ENCODE measurements at places on chromosomes 2 and 18.

GRCh38 chr18:79538635-79539034, 141.0 kb upstream of the CTDP1 start:
- no peak for DNase-seq

DNA sequence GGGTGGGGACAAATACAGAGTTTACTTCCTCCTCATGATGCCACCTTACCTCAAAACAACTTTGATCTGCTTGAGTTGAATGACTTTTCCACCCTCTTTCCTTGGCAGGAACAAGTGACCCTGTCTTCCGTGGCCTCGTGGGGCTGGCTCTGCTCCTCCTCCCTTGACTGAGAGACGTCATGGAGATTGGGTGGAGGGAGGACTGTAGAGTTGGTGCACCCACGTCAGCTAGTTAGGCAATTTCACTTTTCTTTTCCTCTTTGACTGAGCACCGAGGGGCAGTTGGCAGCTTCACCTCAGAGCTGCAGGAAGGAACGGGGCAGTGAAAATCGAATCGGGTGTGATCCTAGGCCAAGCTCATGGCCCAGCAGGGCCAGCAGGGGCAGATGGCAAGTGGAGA, at the start of gene SP140:
Gene SP140, plus strand, starts transcription at position 251 of the 400 bp plus-strand sequence. Its CDS starts 109 bp downstream, at position 360.
- DNase-seq, result peak; percentile 31

GRCh38 chr2:8264981-8265380, 416.9 kb upstream of the ID2 start:
- DNase-seq, result no peak

- DNase-seq, result no peak
Observed at GRCh38 chr2:11182951-11183350, 27.7 kb downstream of the SLC66A3 start.

DNA sequence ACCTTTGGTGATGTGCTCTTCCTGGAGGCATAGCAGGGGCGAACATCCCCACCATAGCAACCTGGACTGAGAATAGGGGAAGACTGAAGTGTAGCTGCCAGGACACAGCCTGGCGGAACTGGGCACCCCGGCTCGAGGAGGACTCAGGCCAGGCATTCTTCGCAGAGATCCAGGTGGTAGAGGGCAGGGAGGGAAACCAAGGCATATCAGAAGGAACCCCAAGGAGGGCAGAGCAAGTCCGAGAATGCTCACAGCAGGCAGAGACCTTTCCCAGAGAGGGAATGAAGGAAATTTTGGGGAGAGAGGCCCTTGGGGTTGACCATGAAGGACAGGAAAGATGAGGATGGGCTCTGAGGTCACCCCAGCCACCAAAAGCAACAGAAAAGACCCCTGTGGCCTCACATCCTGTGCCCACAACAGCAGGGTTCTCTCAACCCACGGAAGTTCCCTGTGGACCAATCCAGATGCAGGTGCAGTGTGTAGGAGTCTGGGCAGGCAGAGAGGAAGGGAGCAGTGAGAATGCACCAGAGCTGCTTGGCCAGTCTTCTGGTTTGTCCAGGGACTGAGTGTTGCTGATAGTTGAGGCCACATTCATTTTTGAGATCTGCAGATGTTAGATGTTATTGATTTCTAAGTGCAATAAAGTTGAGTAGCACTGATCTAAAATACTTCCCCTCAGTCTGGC, 136.9 kb downstream of the PXDN start:
- no peak for DNase-seq

DNA sequence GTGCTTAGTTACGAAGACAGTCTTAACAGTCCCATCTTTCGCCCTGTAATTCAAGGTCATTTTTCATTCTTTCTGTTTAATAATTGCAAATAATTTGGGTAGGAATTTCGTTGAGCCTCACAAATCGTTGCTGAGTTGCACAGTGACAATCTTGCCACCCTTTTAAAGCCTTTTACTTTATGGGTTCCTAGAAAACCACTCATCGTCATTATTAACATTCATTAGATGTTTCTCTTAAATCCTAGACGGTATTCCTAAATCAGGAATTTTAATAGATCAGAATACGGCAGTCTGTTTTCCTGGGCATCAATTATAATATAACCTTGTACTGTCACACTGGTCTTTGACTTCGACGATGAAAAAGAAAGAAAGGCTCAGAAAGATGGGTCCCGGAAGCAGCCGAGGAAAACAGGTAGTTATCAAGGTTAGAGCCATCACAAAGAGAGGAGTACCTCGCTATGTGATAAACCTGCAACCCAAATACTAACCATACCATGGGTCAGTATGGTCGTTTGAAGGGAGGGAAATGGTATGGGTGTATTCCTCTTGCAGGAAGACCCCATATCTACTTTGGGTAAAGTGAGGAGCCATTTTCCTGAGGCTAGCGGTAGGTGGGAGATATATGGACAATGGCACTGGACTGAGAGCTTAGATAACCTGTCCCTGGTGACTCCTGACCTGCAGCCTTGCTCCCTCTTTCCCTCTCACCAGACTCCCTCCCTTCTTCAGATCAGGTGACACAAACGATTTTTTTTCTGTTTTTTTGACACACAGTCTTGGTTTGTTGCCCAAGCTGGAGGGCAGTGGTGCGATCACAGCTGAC, 981 bp upstream of the SF3B1 start:
- DNase-seq, result no peak

- DNase-seq, result no peak
Observed at GRCh38 chr2:105321875-105322646, 7.5 kb downstream of the TGFBRAP1 start.

DNA sequence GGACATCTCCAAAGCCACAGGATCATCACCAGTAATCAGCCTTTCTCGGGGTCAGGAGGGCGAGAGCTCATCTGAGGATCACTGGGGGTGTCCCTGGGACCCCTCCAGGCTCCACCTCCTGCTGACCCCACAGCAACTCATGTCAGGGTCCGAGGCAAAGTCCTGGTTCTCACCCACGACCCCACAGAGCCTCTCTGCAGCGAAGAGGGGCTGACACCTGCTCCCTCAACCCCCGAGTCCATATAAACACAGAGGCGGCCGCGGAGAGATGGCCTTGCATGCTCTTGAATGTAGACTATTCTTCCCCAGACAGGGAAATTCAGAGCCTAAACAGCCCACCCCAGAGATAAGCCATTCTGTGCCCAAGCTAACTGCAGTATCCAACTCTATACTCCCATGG, 29.9 kb downstream of the HS6ST1 start:
- peak; percentile 7 for DNase-seq

- DNase-seq, result no peak
Observed at GRCh38 chr18:48122376-48122775, 191.9 kb upstream of the SMAD2 start.

DNA sequence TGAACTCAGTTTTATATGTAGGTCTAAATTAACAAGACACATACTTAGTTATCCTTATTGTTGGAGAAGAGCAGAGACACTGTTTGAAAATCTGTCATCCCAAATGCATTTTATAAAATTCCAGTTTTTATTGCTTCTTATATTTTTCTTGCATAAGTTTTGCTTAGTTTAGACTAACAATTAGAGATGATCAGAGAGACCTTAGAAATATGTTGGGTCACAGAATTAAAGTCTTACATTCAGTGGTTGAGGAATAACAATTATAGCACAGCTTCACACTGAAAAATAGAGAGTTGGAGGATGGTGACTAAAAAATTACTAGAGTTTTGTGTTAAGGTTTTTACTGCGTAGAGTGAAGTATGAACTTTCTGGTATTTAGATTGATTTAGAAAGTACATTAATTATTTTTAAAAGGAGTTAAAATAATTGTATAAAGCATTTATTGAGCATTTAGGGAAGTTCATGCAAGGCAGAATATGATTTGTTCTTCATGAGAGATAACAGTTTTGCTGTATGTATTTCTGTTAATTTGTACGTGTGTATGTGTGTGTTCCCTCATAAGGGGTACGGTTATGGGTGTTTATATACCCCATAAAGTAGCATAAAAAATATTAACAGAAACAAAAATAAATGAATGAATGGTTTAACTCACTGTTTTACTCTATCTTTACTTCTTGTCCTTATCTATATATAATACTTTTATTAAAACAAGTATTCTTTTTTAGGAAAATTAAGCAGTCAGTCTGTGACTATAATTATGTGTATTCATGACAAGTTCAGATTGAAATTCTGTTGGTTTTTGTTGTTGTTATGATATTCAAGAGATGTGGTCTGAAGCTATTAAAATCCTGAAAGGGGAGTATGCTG, 31.2 kb downstream of the DDX1 start:
- no peak for DNase-seq

- no peak for DNase-seq
Observed at GRCh38 chr18:34598120-34598635, 111.9 kb upstream of the DTNA start.

DNA sequence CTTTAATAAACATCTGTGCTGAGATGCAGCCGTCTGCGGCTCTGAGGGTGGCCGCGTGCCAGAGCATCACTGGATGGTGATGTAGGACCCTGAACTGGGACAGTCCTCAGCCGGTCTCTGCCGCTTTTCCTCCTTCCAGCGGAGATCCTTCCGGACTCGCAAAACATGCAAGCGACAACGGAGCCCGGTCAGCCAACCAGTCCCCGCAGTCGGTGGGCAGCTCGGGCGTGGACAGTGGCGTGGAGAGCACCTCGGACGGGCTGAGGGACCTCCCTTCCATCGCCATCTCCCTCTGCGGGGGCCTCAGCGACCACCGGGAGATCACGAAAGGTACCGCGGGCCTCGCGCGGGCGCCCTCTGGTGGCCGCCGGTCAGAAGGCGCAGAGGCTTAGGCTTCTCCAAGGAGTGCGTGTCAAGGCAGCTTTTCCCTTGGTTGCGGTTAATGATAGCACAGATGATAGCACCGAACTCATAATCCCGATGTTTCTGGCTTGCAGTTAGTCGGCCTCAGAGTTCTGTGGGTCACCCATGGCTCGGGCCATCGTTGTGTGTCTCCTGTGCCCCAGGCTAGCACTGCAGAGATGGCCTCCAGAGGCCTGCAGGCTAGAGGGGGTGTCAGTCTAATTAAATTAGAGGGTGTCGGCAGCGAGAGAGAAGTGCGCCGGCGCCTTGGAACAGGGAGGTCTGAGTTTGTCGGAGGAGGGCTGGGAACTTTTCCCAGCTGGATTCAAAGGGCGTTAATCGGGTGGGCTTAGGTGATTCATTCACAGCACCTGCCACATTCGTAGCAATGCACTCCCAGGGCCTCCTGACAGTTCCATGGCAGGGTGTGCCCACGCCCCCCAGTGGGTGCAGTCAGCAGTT, 38.5 kb downstream of the LPIN1 start:
- DNase-seq, result no peak

GRCh38 chr2:239401881-239402233, 1.0 kb upstream of the HDAC4 start:
- no peak for DNase-seq

DNA sequence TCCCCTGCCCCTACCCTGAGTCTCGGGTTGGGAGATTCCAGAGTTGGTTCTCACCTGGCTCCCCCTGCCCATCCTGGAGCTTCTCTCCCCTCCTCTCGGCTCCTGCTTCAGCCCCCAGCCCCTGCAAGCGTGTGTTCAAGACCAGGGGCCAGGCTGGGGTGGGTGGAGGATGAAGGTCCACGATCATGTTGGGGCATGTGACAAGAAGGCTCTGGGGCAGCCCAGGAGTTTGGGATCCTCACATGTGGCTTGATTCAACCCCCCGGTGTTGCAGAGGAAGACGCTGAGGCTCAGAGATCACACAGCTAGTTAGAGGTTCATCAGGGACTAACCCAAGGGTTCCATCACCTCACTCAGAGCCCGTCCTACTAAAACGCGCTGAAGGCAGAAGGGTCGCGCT, 14.2 kb upstream of the TUBB6 start:
- no peak for DNase-seq

DNA sequence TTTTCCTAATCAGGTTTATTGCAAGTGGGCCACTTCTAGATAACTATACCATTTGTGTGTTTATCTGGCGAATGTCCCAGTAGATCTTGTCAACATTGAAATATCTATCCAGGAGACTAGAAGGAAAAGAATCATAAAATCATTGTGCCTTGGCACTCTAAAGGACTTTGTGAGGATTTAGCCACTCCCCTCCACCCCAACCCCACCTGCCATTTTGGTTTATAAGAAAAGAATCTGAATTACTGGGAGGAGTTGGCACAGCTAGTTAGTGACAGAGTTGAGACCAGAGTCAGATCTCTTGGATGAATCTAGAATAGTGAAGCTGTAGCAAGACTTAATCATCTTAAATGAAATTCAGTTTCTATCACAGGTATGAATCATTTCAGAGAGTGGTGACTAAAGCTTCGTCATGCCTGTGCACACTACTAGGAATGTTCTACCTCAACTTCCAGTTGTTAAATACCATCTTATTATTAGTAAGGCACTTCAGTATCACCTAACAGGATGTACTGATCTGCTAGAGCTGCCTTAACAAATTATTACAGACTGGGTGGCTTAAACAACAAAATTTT, 212.7 kb upstream of the SLC14A2 start:
- no peak for DNase-seq

DNA sequence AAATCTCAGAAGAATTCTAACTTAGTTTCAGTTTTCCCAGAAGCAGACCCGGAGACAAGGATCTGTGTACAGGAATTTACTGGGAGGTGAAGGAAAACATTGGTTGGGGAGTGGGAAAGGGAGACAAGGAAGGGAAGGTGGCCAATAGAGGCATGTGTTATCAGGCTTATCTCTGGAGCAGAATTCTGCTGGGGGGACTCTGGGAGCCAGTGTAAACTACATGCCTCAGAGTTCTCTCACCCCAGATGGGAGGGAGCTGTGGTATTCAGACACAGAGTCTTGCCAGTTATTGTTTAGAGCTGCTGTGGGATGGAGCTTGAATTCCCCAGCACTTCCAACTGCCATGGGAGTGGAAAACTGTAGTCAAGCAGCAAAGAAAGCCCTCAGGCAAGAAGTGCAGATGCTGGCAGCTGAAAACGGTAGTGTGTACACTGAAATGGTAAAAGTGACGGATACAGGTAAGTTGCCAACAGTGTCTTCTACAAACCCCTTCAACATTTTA, 19.0 kb downstream of the DNPEP start:
- no peak for DNase-seq

DNA sequence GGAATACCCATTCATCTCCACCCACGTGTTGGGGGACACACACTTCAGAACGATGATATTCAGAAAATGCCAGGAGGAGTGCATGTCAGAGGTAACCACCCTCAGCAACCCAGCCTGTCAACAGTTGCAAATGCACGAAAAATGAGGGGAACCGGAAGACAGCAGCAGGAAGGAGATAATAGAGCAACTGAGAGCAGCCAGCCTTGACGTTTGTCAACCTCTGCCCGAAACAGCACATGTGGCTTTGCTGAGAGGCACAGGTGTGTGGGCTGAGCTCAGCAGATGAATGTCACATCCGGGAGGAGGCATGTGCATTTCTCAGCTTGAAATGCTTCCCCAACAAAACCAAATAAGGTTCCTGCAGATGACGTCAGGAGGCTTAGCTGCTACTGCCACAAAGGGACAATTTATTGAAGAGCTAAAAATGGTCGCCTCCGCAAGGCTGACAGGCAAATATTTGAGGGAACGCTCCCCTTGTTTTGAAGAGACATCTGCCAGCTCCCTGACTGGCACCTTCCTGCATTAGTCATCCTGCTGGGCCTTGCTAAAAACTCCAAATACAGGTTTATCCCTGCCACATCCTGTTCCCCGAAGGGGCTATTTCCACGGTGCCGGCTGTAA, 419.0 kb downstream of the NBAS start:
- DNase-seq, result no peak

Measured in left ventricle myocardium inferior (tissue), 1 donor.